ENCODE measurements at places on chromosomes 5 and 9.
A peak's percentile ranks its signal among the peaks of the same experiment; 100 is the strongest.

DNA sequence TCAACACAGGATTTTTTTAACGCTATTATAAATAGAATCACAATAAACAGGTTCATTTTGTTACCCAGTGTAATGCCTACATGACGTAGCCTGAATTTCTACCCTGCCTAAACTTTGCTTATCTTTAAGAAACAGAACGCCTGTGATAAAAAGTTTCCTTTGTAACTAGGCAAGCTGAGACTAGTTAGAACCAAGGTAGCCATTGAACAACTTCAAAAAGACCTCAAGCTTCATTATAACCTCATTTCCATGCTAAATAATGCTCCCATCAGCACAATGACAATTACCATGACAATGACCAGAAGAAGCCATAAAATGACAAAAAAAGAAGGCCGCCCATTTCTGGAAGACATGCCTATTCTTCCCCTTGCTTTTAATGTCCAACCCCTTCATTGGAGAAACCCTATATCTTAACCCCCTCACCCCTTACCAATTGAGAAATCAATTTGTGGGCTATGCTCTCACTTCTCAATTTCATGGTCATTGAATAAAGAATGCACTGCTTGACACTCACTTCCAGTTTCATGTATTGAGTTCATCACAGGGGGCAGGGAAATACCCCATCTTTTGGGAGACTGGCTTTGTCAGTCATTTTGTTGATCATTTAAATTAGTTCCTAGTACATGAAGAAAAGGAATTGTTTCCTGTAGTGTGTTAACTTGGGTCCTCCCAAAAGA, 276.8 kb downstream of the MCTP1 start:
- DNase-seq, result no peak

- no peak for DNase-seq
Measured at GRCh38 chr5:155831491-155831890, 495.5 kb upstream of the SGCD start.

DNA sequence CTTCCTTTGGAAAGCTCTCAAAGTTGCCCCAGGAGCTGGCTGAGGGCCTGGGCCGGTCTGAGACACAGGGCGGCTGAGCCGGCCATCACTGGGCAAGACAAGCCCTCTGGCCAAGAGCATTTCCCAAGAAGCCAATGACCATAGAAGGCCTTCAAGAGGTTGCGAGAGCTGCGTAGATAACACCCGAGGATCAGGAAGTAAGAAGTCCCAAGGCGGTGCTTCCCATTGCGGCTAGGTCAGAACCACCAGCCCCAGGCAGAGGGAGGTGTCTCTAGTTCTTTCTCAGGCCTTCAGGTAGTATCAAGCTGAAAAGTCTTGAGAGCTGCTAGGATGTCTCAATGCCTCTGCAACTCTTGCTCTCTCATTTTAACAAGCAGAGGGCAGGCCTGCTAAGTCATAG, 54.0 kb upstream of the C5orf58 start:
- no peak for DNase-seq

- DNase-seq, result no peak
Measured at GRCh38 chr5:10808347-10809226, 47.6 kb upstream of the DAP start.

GRCh38 chr9:76365028-76365427, 29.2 kb downstream of the RFK start:
- peak; percentile 71 for DNase-seq

DNA sequence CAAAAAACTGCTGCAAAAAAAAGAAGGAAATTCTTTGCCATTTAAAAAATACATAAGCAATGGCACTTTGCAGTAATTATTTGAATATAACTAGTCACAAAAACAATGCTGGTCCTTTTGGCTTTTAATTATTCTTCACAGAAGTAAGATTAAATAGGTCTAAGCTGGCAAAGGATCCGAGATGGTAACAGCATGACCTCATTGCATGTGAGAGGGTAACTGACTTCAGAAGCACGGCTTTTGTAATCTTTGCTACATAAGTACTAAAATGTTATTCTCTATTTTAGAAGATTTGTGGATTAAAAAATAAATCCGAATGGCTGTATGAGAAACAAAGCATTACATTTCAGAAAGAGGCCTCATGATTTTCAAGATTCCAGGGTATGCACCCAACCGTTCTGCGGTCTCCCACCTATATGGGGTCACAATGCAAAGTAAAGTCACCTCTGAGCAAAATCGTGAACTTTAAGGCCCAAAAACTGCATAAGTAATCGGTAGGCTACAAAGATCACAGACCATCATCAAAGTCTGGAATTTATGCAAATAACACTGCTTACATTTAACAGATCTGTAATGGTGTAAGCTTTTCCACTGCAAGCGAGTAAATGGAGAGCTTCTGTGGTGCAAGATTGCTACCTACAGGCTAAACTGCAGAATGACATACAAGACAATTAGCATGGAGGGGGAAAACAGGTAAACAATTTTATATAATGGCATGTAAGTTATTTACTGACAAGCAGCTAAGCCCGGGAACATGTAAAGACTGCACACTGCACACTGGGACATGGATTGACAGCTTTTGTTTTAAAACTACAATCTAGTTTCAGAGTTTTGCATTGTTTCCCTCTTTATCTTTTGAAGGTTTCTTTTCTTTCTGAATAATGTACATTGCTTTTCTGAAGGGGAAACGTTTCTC, 231.6 kb downstream of the SLF1 start:
- DNase-seq, result peak; percentile 65

DNA sequence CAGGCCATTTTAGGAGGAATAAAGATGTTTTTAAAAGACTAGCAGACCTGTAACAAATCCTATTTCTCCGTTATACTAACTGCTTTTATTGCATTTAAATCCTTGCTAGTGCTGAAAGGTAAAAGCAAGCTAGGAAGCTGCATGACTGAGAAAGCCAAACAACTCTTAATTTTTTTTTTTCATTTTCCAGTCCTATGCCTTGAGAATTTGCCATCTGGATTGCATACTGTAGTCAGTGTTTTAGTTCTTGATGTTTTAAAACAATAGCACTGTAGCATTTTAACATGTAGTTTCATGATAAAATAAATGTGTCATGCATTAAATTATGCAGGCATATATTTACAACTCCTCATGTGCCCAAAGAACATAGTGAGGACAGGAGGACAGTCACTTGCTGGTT, 108.4 kb upstream of the FGF10 start:
- DNase-seq, result no peak
